ENCODE measurements at places on chromosomes 11 and 22.

GRCh38 chr11:109423466-109424190 is 1.6 kb downstream of the C11orf87 start:
- DNase-seq = no peak

DNA sequence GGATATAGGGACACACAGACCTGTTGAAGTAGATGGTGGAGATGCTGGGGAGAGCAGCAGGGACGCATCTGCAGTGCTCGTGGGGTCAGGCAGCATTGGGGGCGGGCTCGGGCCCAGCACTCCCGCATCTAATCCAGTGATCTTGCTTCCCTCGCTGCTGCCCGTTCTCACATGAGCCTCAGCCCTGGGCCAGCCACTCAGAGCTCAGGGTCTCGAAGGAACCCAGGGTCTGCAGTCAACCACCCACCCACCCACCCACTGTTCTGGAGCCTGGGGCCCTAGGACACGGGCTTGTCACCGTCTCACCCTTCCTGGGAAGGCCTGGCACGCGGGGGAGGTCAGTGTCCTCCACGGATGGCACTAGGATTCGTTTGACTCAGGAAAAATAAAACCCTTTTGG is 406.0 kb downstream of the TBC1D22A start:
- no peak for DNase-seq

- no peak for DNase-seq
Observed at GRCh38 chr11:71418643-71419042, 29.6 kb downstream of the DHCR7 start.

DNA sequence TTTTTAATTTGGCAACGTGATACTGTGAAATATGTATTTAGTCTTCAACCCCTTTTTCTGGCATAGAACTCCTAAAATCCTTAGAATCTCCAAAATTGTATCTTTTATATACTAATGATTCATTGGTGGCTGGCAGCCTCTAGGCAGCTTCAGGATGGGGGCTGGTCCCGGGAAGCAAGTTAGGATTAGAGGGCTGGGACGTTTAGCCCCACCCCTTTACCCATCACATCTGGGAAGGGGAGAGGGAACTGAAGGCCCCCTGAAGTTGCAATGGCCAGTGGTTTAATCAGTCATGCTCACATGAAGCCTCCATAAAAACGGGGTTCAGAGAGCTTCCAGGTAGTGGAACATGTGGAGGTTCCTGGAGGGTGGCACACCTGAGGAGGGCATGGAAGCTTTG is 7.1 kb downstream of the IL17RA start:
- DNase-seq = no peak

- no peak for DNase-seq
Observed at GRCh38 chr11:48354013-48354412, 12.3 kb downstream of the OR4C5 start.

Data from activated effector memory CD4-positive, alpha-beta T cell treated with Interleukin-2 at 50 U/mL for 16 hours (primary cell).